ENCODE measurements at places on chromosomes 5 and 9.

- no peak for DNase-seq
Observed at GRCh38 chr5:127642949-127643348, 5.9 kb upstream of the CTXN3 start.

DNA sequence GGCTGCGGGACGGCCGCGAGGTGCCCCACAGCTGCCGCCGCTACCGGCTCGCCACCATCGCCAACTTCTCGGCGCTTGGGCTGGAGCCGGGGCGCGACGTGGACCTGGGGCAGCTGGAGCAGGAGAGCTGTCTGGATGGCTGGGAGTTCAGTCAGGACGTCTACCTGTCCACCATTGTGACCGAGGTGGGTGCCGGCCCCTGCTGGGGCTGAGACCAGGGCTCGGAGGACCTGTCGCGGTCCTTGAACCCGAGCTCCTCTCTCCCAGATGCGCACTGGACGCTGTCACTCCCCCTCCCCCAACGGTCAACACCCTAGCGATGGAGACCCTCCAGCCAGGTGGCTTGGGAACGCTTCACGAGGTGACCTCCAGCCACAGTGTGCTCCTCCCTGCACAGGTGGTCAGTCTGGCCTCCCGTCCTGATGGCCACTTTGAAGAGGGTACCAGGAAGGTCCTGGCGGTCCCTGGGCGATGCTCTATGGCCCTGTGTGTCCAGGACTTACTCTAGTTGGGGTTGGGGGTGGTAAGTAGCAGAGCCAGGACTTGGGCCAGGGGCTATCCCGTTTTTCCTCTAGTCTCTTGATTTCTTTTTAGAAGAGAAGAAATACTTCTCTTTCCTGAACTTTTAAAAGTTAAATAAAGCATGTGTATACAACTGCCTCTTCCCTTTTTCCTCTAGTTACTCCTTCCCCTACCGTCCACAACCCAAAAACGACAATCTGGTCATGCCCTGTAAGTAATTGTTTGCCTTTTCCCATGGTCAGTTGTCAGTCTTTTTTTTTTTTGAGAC, 866 bp downstream of the SLC22A5 start:
- DNase-seq = no peak

DNA sequence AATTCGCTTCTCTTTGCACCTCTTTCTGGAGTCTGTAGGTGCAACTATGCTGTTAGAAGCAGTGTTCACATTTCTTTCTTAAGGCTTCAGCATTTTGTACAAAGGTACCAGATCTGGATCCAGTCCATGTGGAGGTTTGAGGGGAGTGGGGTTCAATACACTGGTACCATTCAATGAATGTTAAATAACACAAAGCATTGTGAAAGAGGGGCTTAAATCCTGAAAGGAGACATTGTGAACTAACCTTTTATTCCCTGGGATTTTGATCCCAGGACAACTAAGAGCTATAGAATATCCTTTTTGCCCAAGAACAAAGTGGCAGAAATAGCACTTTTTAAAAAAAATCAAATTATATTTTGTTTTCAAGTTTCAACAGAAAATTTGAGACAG, 107.7 kb upstream of the VCAN start:
- no peak for DNase-seq

GRCh38 chr5:122465031-122465577, 153.1 kb downstream of the SNCAIP start:
- no peak for DNase-seq

- no peak for DNase-seq
Observed at GRCh38 chr9:134031783-134032182, 6.5 kb downstream of the BRD3OS start.

- no peak for DNase-seq
Observed at GRCh38 chr9:71822456-71822855, 54.1 kb upstream of the CEMIP2 start.

Measured in NCI-H2081 (cell line).